ENCODE measurements at places on chromosomes 13 and 19.

DNA sequence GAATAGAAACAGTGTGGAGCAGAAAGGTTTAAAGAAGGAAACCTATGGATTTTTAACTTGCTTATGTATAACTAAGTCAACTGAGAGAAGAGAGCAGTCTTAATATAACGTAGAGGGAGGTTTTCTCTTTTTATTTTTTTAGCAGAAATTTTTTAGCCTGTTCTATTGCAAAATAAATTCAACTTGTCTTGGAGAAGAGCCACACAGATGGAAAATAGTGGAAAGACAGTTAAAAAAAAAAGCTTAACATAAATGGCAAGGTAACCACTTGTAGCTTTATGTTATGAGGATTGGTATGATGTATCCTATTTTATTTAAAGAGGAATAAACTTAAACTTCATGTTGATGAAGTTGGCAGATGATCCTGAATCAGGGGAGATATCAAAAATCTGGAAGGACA, 312.4 kb downstream of the SHISA2 start:
- no peak for DNase-seq

DNA sequence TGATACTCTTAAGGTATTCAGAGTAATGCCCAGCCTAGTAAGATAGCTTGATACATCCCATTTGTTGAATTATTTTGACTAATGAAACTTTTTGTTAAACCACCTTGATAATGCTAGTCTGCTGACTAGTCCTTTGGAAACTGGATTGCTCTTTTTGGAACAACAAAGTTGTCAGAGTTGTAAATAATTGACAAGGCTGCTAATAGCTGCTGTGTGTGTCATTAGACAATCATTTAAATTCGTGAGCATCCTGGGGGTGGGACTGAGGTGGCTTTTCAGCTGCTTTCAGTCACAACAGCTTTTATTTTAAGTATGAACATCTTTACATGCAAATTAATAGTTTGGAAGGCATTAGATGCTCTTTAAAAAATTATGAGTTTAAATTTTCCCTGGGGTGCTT, 153.5 kb downstream of the HS6ST3 start:
- no peak for DNase-seq

- DNase-seq, result no peak
These were observed 41.2 kb downstream of the HTR2A start for GRCh38 chr13:46855664-46856063.

DNA sequence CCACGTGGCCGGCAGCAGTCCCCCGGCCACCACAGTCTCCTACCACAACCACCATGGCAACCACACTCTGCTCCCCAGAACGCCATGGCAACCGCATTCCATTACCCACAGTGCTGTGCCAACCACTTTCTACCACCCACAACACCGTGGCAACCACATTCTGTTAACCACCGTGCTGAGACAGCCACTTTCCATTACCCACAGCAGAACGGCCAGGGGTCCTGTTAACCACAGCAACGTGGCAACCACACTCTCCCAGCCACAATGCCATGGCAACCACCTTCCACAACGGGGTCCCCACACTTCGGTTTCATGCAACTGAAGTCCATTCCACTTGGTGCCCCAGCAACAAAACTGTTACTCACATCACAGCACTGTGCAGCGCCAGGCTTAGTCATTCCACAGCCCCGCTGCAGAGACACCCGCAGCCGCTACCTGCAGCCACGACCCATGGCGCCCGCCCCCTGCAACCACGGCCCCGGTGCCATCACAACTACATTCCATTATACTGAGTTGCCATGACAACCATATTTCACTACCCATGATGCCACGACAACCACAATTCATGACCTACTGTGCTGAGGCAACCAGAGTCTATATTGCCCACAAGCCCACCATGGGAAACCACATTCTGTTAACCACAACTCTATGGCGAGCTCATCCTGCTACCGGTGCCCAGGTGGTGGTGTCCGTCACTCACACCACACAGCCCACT, 10.0 kb downstream of the DPF1 start:
- DNase-seq, result no peak

GRCh38 chr19:35715981-35716800, 1.6 kb upstream of the KMT2B start:
- no peak for DNase-seq

DNA sequence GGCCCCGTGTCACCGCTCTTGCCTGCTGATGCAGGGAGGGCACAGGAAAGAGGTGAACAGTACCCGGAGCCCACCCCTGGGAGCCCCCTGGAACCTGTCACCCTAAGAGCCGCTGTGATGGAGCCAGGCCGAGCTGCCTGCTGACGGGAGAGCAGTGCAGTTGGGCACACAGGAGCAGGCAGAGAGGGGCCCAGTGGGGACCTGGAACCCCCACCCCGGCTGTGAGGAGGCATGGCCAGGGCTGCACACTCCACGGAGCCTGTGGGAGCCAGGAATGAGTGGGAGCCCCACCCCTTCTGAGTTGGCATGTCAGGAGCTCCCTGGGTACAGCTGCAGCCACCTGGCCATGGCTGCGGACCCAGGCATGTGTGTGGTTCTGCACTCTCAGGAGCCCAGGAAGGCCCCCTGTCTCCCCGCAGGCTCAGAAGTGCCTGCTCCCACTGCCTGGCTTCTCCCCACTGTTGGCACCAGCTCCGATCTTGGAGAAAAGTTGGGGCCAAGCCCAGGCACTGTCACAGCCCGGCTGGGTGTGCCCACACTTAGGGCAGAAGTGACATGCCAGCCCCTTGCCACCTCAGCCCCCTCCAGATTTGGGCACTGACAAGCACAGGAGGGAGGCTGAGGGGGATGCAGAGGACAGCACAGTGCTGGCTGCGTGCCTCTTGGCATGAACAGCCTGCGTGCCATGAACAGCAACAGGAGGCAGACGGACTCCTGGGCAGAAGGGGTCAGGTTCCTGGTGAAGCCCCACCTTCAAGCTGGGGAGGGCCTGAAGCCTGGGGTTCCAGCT, 6.3 kb downstream of the CFAP97D2 start:
- DNase-seq, result no peak
